Tibial nerve (tissue), 4 donors: ENCODE measurements at places on chromosomes 3 and 15. TPM values are rescaled to one million over a fixed set of nuclear protein-coding genes. Genes with fewer than 3 reads are reported as not detected.

The CHRM5 gene
- 0.30 TPM for total RNA-seq

The RCN2 gene
- 41.2 TPM for total RNA-seq

The LMOD3 gene
- not detected for total RNA-seq

The CHRD gene
- total RNA-seq = 29.7 TPM

The SERPINI2 gene
- total RNA-seq = not detected

The ZNF80 gene
- not detected for total RNA-seq

The HRH1 gene
- total RNA-seq = 15.9 TPM

- no peak for DNase-seq
These were observed 252.3 kb upstream of the ARRDC4 start for GRCh38 chr15:97708252-97708651.

DNA sequence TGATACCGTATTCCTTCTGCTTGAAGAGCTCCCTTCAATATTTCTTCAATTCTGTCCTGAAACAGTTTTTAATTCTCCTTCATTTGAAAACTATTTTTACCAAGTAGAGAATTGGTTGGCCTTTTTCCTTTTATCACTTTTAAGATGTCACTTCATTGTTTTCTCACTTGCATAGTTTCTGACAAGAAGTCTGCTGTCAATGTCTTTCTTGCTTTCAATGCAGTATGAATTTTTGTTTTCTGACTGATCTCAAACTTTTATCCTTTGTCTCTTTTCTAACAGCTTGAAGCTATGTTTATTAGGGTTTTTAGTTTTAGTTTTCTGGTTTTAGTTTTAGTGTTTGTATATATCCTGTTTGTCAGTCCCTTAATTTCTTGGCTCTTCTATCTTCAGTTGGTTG, 364.8 kb upstream of the TPRG1 start:
- no peak for DNase-seq

- DNase-seq = no peak
These were observed 18.3 kb downstream of the OSTN start for GRCh38 chr3:191217301-191217700.

GRCh38 chr15:29674661-29675533, 147.4 kb downstream of the TJP1 start:
- no peak for DNase-seq

- DNase-seq = no peak
These were observed 291.6 kb upstream of the CBLB start for GRCh38 chr3:106160396-106160795.

DNA sequence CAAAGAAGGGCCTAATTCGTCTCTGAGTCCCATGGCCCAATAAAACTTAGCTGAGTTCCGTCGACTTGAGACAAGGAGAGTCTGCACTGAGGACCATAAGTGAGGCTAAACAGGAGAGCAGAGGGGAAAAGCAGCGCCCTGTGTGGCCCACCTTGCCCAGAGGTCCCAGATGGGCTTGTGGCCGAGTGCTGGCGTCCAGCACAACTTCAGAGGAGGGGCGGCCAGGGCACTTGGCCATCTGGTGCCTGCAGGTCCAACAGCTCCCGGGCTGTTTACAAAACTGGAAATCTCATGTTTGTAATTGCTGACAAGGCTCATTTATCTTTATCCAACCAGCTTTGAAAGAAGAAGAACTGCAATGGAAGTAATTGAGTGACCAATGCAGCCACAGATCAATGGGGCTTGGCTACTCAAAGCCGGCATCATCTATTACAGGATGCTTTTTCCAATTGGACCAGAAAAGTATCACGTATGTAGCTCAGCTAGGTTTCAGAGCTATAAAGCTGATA, 306.3 kb downstream of the OCA2 start:
- DNase-seq = no peak

DNA sequence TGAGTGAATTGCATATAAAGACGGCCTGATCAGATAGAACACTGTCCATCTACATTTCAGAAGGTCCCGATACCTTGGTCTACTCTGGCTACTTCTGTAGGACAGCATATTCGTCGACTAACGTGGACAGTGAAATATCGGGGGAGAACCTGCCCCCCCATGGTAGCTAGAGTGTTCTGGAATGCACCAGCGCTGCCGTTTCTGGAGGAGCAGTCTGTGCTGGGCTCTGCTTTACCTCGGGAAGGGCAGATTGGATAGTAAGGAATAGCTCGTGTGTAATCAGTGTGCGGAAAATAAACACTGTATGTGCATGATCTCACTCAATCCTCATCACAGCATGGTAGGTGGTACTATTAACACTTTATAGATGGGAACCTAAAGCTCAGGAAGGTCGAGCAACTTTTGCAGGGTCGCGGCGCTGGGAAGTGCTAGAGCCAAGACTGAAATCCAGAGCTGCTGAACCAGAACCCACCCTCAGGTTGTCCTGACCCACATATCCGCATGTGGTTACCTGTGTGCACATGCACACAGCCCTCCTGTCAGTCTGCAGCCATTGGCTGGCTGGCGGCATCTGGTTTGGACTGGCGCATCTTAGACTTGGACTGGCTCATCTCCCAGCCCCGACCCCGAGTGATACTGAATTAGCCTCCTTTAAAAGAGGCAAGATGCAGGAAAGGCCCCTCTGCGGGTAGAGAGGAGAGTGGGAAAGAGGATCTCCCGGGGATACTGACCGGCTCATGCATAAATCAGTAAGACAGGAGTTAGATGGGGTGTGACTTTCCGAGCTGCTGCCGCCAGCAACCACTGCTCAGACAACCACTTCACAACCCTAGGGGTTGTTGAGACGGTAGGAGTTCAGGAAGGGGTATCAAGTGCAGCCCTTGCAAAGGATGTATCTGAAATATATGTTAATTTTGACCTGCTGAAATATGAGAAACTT, 155.0 kb upstream of the BHLHE40 start:
- no peak for DNase-seq

GRCh38 chr3:9151240-9151639, 98.2 kb downstream of the SRGAP3 start:
- DNase-seq = no peak

DNA sequence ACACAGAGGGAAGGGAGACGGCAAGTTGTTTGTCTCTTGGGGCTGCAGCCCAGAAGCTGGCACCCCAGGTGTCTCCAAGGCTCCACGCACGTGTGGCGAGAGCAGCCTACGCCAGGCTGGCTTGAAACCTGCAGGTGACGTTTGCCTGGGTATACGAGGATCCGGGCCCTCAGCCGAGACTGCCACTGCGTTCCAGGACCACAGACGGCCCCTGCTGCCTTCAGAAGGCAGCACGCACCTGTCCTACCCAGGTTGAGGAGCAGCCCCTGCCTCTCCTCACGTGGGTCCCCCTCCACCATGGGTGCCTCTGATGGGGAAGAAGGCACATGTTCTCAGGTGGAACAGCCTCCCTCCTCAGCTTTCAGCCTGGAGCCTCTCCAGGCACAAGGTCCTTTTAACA, 75.3 kb upstream of the PRR20G start:
- no peak for DNase-seq

DNA sequence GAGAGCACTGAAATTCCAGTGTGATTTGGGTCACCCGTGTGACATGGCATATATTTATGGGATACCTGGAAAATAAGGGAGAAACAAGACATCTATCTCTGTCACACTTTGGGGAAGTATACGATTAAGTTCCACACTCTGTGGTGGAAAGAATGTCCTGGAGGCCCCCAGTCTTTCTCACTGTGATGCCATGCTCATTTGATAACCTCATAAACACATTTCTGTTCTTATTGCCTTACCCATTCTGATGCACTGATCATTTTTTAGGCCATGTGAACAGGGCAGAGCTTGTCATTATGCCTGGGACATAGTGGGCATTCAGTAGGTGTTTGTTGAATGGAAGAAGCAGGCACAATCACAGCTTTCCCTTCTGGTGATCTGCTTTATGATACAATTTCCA, 349.4 kb upstream of the TPRG1 start:
- no peak for DNase-seq
